ENCODE measurements at places on chromosomes 13 and 19.

- DNase-seq, result no peak
Measured at GRCh38 chr19:28535352-28535775, 677.6 kb downstream of the UQCRFS1 start.

DNA sequence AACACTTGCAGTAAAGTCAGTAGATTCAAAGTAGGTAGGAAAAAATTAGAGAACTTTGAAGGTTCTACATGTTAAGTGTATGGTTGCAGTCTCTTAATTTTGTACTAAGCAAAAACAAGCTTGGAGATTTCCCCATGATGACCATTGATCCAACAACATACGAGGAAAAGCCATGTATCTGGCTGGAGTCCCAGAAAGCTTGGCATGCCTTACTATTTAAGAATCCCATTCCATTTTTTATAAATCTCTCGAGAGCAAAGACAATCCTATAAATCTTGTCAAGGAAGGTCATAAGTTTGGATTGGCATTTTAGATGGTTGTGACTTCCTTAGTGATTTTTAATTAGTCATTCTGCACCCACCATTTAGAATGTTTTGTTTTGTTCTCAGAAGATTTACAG, 495.9 kb downstream of the GPC5 start:
- DNase-seq, result peak; percentile 53

DNA sequence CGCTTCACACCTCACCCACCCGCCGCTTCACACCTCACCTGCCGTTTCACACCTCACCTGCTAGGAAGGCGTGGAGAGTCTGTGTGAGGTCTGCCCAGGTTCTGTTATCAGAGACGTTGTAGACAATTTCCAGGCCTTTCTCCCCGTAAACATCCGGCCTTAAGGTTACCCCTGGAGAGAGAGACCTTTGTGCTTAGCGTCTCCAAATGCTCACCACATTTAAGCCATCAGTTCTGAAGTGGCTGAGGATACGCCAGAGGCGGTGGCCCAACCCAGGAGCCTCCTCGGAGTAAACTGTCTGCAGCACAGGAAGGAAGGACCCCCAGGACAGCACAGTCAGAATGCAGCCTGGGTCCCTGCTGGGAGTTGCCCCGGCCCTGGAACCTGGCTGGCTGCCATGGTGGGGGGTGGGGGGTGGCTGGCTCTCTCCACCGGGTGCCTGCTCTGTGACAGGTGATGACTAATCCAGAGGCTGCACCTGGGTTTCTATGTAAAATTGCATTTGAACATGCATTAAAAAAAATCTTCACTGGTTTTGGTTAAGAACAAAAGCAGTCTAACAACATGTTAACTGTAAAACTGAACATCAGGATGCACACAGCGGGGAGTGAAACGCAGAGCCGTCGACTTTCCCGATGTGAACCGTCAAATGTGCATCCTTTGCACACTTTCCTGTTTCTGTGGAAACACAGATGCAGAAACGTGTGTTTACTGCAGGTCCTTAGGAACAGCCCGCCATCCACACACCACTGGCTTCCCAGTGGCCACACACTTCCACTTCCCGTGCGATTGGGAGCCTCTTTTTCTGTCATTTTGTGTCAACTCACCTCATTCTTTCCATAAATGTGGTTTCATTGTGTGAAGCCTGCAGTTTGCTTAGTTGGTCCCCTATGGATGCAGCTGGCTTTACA, 4.5 kb downstream of the ATP4B start:
- DNase-seq, result no peak

DNA sequence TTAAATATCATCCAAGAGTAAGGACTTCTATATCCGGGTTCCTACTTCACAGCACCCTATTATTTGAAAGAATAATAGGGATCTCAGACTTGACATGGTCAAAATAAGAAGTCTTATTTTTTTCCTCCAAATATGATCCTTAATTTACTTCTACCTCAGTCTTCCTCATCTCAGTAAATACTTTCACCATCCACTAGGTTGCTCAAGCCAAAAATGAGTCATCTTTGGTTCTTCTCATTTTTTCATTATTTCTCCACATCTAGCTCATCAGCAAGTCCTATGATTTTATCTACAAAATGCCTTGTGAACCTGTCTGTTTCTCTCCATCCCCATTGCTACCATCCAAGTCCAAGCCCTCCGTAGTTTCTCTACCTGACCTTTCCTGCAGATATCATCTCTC, 121.9 kb upstream of the GJB6 start:
- peak; percentile 72 for DNase-seq

DNA sequence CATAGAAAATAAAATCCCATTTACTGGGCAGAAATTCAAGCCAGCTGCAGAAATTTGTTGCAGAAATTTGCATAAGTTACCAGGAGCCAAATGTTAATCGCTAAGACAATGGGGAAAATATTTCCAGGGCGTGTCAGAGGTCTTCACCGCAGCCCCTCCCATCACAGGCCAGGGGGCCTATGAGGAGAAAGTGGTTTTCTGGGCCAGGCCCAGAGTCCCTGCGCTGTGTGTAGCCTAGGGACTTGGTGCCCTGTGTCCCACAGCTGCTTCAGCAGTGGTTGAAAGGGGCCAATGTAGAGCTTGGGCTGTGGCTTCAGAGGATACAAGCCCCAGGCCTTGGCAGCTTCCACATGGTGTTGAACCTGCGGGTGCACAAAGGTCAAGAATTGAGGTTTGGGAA, 278.9 kb upstream of the PCDH9 start:
- no peak for DNase-seq

- DNase-seq, result no peak
Measured at GRCh38 chr13:50417597-50417996, 402.4 kb downstream of the KCNRG start.

DNA sequence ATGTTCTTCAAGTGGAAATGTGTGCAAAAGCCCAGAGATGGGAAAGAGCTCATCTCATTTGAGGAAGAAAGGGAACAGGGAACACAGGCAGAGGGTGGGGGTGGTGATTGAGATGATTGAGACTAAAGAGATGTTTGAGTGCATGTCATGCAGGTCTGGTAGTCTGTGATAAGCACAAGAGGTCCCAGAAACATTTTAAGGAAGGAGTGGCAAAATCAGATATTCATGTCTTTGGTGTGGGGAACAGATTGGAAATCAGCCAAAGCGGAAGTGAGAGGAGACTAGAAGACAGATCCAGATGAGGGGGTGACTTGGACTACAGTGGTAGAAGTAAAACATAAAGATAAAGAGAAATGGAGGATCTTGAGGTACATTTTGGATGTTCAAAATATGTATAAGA, 39.4 kb upstream of the DACH1 start:
- DNase-seq, result no peak

DNA sequence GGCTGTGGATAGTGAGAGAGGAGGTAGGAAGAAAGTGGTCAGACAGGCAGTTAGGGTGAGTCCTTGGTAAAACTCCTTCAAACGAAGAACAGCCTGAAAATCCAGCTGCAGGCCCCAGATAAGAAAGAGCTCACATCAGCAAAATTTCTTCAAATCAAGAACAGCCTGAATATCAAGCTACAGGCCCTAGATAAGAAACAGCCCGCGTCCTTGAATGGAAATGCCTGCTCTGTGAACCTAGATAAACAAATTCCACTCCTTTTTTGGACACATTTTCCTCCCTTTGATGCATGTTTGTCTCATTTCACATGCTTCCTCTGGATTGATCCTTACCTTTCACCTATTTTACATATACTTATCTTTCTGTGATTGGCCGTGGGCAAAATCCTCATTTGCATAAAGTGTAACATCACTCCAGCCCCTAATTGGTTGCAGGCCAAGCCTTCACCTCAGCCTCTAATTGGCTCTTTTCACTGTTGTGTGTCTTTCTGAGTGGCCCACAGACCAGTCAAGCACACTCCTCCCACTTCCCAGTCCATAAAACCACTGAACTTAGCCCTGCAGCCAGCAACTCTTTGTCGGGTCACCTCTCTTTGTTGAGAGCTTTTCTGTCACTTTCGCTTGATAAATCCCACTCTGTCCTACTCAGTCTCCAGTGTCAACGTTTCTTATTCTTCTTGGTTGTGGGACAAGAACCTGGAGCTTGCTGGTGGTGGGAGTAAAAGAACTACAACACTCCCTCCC, 6.0 kb upstream of the SULT2A1 start:
- DNase-seq, result no peak

GRCh38 chr19:36141039-36141927, 1.4 kb downstream of the CAPNS1 start:
- DNase-seq, result peak; percentile 83

GRCh38 chr19:1609680-1610474, 4.6 kb upstream of the UQCR11 start:
- DNase-seq, result no peak

GRCh38 chr19:41575998-41576397, at the start of gene CEACAM21:
CEACAM21 (plus strand) TSS chr19:41576166; CDS start chr19:41576275, 109 bp downstream.
- no peak for DNase-seq

GRCh38 chr19:29320618-29321017, 107.7 kb upstream of the UQCRFS1 start:
- DNase-seq, result no peak

Data from fibroblast of upper back skin (primary cell).